ENCODE measurements at places on chromosomes 4 and X.

DNA sequence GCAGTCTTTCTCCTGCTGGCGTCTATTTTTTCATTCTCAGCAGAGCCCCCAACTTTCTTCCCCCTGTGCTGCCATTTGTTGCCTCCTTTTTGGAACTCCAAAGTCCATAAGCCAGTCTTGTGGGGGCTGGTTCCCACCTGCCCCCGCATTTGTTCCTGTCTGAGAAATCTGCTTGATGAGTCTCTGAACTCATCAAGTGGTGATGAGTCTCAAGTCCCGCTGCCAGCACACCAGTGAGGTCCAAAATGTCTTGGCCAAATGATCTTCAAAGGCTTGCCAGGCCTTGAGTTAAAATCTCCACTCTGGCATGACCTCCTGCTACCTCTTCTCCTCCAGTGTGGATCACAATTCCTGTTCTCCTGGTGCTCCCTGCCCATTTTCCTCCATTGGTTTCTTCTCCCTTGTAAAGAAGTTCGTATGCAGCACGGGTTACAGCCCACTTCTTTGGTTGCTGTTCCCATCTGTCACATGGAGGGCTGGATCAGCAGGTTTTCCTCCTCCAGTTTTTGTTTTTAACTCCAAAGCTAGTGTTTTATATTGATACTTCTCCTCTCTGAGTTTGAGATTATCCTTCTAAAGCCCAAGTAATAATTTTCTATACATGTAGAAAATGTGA is 72.7 kb upstream of the LIMCH1 start:
- no peak for DNase-seq

GRCh38 chr4:105387466-105387865 is 86.4 kb downstream of the PPA2 start:
- no peak for DNase-seq

- no peak for DNase-seq
Measured at GRCh38 chrX:9418262-9418661, 46.6 kb upstream of the TBL1X start.

DNA sequence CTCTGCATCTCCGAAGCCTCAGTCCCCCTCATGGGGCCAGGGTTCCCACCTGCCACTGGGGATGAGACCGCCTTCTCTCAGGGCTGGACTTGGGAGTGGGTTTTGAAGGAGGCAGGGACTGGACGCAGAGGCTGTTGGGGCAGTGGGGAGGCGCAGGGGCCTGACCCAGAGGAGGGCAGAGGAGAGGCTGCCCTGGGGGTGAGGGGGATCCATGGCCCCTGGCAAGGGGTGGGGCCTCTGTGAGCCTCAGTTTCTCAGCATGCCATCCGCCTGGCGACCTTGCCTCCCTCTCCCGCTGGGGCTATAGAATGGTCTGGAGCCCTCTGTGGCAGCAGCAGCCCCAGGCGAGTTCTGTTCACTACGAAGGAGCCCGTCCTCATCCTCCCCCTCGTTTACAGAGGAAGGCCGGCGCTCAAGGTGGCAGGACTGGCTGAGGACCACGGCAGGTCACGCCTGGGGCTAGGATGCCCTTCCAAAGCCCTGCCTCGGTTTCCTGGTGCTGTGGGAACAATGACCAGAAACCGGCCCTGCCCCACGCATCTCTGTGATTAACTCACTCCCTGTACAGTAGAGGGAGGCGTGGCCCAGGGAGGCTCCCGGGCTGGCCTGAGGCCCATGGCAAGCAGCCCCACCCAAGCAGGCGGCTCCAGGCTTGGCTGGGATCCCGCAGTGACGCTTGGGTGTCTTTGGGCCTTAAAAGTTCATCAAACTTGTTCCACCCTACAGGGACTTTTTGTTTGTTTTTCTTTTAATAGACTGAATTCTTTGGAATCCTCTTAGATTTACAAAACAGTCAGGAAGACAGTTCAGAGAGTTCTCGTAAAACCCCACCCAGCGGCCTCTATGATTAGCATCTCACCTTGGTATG is 16.0 kb upstream of the SH3TC1 start:
- no peak for DNase-seq

- DNase-seq: no peak
Measured at GRCh38 chr4:185341841-185342240, 53.9 kb downstream of the LRP2BP start.

- no peak for DNase-seq
Measured at GRCh38 chrX:54922547-54922946, 1.9 kb downstream of the TRO start.

DNA sequence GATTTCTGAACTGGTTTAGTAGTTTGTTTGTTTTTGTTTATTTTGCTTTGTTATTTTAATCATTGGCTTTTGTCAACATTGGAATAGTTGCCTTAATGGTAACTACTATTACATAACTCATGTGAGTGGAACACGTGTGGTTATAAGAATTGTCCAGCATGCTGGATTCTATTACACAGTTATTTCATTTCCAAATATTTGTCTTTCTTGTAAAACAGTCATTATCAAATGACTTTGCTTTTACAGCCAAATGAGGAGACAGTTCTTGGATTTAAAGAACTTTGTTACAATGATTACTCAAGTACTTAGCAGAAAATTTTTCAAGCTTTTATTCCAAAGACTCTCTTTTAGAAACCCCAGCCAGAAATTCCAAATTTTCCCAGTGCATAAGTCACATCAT is 516.1 kb upstream of the MAGEB2 start:
- no peak for DNase-seq

DNA sequence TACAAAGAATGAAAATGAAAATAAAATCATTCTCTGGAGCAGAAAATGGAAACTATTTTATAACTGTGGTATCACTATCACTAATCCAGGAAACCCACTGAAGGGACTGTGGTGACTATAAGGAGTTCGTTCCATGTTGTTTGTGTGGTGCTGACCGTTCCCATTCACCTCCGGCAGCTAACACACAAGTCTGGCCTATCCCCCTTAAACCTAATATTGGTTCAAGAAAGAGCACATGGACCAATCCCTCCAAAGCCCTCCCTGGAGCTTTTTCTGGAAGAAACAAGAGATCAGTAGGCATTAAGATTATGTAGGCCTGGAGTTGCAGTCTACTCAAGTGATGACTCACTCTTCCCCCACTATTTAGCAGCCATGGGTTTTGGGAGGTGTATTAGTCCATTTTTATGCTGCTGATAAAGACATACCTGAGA is 25.9 kb upstream of the FAM241A start:
- DNase-seq: no peak

GRCh38 chrX:13001097-13001496 is 26.2 kb downstream of the TMSB4X start:
- no peak for DNase-seq

- no peak for DNase-seq
Measured at GRCh38 chr4:149595500-149595899, 220.1 kb downstream of the IQCM start.

- no peak for DNase-seq
Measured at GRCh38 chrX:96445531-96446065, 239.0 kb upstream of the DIAPH2 start.

DNA sequence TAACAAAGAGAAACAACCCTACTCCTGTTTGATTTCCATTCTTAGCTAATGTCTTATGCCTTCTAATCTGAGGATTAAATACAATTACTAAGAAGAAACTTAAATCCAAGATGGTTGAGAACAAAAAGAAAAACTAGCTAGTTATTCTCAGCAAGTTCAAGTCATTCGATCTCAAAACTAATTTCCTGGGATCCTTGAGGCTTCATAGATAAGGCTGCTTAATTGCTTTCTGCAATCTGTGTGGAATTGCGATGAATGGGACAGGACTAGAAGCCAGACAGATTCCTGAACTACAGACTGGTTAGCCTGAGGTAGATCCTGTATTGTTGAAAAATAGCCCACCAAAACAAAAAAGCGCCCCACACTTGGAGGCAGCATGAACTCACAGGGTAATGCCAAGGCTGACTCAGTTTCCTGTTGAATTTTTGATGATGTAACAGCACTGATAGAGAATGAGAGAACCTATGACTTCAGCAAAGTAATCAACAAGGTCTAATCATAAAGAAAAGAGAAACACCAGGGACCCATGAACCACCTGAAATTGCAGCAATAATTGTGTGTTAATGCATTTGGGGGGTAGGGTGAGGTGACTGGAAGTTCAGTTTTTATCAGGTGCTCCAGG is 33.9 kb downstream of the KLHL15 start:
- no peak for DNase-seq

GRCh38 chr4:74104145-74104544 is 5.2 kb upstream of the CXCL2 start:
- no peak for DNase-seq

DNA sequence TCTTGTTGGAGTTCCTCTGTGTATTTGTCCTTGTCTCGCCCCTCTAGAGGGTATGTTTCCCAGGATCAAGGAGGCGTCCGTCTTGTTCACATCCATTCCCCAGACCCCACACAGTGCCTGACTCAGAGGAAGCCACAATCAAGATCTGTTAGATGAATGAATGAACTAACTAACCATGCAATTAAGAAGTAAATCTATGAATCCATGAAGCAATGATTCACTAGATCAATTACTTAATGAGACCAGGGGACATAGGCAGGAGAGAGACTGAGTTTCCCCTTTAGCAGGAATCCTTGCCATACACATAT is 11.9 kb downstream of the BLOC1S4 start:
- no peak for DNase-seq

GRCh38 chrX:120562569-120562926 is 1.8 kb upstream of the CUL4B start:
- no peak for DNase-seq

DNA sequence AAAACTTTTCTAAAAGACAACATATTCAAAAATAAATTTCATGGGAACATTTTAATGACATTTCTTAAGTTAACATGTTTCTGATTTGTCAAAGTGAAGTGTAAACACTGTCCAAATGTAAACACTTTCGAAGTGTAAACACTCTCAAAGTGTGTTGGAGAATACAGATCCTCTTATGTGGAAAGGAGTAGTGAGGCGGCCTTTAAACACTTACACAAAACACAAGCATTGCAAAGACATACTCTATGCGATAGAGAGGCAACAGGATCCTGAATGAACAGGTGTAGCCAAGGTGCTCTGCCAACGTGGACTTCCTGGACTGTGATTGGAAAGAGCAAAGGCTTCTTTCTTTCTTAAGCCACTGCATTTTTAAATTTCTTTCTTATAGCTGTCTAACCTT is 62.7 kb upstream of the PGM2 start:
- no peak for DNase-seq

DNA sequence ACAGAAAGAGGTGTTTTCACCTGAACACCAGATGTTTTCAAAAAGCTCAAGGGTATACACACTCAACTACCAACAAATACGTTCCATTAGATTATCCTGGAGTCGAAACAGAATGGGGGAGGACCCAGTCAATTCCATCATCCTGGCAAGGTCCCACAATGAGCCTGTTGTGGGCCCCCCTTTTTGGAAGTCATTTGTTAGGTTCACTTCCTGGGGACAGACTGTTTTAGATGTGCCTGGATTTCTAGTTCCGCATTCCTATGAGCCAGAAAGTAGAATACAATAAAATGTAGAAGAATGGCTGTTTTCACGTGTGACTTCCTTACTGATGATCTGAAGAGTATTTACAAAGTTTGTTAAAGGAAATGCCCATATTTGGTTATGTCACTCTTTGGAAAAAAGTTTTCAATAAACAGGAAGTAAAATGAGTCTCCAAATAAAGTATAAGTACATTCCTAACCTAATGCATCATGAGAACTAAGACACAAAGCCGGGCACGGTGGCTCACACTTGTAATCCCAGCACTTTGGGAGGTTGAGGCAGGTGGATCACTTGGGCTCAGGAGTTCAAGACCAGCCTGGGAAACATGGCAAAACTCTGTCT is 192.5 kb downstream of the MAML3 start:
- no peak for DNase-seq

DNA sequence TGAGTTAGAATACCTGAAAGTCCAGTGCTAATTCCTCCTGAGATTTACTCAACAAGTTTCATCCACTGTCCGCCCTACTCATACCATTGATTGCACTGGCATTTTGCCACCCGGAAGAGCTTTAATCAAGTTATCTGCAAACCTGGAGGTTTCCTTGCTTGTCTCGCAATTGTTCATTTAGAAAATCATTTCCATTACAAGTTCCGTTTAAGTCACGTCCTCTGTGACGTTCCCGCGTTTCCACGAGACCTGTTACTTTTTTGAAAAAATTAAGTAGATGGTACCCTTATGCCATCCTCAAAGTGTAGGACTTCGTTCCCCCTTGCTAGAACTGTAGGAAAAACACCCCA is 761 bp upstream of the FRYL start:
- peak; percentile 44 for DNase-seq

DNA sequence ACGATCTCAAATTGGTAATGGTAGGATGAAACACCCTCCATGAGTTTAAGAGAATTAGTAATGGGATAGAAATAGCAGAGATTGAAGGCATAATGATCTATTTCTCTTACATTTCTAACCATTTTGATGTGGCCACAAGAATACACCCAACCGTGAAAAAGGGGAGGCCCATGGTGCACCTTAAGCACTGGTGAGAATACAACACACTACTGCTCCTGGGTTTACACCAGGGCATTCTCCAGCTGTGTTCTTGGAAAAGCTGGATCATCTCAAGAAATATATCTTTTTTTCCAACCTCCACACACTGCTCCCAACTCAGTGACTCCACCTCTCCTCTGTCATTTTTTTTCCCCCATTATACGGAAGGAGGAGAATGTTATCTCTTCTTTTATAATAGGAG is 1.5 kb downstream of the QRFPR start:
- no peak for DNase-seq

DNA sequence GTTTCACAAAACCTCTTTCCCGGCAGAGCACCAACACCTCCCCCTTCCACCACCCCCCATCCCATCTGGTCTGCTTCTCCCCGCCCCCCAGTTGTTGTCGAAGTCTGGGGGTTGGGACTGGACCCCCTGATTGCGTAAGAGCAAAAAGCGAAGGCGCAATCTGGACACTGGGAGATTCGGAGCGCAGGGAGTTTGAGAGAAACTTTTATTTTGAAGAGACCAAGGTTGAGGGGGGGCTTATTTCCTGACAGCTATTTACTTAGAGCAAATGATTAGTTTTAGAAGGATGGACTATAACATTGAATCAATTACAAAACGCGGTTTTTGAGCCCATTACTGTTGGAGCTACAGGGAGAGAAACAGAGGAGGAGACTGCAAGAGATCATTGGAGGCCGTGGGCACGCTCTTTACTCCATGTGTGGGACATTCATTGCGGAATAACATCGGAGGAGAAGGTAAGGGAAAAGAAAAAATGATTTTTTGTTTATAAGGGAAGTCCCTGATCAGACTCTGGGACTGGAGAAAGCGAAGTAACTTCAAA is at the start of gene PDGFRA:
PDGFRA (plus strand) TSS at position 333 of the 541 bp plus-strand sequence. CDS start 29,476 bp downstream, outside the sequence.
- no peak for DNase-seq

Measured in substantia nigra (tissue), 51 donors.